Kidney tubule cell (primary cell): ENCODE measurements at places on chromosomes 5 and 9.

DNA sequence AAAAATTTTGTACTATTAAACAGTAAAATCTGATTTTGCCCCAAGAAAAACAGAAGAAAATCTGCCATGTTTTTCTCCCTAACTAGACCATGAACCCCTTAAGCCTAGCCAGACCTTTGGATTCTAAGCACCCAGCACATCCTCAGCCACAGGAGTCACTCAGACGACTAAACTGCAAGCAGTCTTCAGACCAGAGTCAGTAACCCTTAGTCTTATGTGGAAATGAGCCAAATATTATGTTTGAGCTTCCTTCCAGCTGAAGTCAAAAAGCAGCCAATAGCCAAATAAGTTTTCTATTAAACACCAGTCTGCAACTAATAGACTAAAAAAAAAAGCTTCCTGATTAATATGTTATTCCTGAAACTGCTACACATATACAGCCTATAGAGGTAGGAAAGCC, 47.4 kb downstream of the GOLPH3 start:
- peak; percentile 10 for DNase-seq

GRCh38 chr5:90897618-90898017, 339.0 kb downstream of the ADGRV1 start:
- DNase-seq = no peak

DNA sequence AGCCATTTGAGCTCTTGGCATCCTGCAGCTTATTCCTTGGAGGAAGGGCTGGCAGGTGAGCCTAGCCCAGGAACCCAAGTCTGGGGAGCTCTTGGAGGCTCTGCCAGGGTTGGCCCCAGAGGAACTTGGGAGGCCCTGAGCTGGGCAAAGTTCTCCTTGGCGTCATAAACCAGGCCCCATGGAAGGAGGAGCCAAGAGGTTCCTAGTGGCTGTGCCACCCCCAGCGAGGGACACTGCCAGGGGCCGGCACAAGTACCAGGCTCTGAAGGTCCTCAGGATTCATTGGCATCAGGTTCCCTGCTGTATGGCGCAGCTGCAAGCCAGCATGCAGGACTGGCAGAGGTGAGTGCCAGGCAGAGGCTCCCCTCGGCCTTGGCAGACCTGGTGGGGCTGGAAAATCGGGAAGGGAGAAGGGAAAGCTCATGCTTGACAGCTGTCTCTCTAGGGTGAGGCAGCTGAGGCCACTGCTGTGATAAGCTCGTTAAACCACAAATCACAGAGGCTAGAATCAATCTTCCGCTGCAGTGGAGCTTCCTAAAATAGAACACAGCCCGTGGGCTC, 54.6 kb upstream of the SYNPO start:
- DNase-seq = no peak

DNA sequence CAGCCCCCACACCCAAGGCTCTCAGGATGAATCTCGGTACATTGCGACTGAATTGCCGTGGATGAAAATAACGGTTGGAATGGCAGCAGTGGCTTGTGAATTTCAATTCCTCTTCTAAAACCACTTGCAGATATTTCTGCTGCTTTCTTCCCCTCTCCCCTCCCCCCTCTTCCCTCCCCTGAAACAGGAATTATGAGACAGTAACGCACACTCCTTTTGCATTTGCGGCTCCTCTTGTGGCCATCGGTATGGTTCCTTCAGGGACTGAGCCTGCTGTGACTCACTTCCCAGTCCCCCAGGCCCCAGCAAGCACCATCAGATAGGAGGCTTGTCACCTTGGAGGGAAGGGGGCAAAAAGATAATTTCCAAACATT, 9.7 kb downstream of the DCANP1 start:
- DNase-seq = no peak

DNA sequence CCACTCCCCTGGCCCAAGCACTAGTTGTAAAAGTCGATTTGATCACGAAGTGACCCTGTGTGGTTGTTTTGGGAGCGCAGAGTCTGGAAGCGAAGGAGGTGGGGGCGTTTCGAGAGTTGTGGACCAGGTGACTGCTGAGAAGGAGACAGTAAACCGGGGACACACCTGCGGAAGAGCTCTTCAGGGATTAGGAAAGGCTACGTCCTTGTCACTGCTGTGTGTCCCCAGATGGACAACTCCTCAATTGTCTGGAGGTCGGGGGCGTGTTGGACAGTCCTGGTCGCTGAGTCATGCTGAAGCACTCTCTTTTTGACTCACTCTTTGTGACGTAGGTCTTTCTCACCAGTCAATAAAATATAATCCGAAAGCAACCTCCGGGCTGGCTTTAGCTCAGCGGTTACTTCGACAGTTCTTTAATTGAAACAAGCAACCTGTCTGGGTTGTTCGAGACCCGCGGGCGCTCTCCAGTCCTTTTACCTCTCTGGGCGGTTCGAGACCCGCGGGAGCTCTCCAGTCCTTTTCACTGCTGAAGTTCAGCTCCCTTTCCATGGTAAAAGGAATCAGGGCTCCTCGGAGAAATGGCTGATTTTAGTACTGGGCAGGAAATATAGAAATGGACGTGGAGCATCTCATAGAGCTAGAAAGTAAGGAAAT, 10.8 kb downstream of the ZMAT2 start:
- peak; percentile 99 for DNase-seq

- no peak for DNase-seq
Measured at GRCh38 chr9:123680352-123680751, 249.6 kb downstream of the DENND1A start.

- DNase-seq = no peak
Measured at GRCh38 chr5:126192226-126192625, 231.0 kb upstream of the GRAMD2B start.

GRCh38 chr9:114779352-114779845, 26.4 kb downstream of the TNFSF15 start:
- peak; percentile 99 for DNase-seq

GRCh38 chr9:110812886-110813285, 144.3 kb downstream of the MUSK start:
- no peak for DNase-seq

DNA sequence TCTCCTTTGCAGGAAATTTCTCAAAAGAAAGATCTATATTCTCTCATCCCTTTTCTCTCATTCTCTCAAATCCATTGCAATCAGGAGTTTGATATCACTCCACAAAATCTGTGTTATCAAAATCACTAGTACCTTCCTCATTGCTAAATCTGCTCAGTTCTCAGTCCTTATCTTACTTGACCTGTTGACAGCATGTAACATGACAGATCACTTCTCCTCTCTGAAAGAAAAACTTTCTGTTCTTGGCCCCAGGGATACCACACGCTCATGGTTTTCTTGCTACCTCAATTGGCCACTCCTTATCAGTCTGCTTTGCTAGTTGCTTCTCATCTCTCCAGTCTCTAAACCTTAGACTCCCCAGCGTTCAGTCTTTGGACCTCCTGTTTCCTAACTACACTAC, 22.1 kb downstream of the SRP19 start:
- DNase-seq = no peak

DNA sequence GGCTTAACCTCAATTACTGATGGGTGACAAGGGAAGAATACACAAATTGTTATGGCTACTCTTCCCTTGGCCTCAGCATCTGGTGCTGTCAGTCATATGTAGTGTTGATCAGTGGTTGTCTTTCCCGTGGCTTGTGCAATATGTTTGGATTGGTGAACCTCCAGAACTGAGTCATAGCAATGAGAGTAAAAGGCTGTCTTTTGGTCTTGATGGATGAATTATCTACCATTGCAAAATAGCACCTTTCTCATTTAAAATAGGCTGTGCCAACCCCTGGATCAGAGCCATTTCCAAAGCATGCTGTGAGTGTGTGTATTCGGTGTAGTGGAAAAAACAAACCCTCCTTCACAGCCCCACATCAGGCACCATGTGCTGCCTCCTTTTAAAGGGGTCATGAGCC, 14.6 kb upstream of the F2R start:
- peak; percentile 78 for DNase-seq

- peak; percentile 77 for DNase-seq
Measured at GRCh38 chr9:75893106-75893505, 2.6 kb downstream of the PCSK5 start.

- DNase-seq = peak; percentile 88
Measured at GRCh38 chr9:136693490-136694162, 6.4 kb upstream of the AGPAT2 start.

- DNase-seq = no peak
Measured at GRCh38 chr9:123120131-123120530, 86.7 kb downstream of the GPR21 start.

DNA sequence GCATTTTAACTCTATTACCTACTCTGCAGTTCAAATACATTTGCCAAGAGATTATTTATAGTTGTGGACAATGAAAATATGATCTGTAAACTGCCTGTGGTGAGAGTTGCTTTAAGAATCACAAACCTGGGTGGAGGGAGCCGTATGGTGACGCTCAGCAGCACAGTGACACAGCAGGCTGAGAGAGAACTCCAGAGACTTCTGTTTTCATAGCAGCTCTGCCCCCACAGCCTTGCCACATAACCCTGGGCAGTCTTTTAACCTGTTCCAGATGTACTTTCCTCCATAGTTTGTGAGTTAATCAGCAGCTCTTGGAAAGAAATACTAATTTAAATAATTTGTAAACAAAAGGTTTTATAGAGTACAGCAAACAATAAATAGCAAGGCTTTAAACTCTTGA, 450.5 kb downstream of the ELAVL2 start:
- DNase-seq = no peak

DNA sequence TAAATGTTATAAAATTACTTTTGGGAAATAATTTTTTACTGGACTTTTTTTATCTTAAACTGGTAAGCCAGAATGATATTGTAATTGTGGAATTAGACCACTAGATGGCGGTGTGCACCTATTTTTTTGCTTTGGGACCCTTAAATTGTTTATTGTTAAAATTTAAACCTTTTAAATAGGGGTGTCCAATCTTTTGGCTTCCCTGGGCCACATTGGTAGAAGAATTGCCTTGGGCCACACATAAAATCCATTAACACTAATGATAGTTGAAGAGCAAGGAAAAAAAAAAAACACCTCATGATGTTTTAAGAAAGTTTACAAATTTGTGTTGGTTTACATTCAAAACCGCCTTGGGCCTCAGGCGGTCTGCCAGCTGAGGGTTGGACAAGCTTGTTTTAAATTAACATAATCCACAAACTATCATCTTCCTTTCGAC, 28.4 kb upstream of the GADD45G start:
- DNase-seq = peak; percentile 32

- DNase-seq = no peak
Measured at GRCh38 chr9:99106044-99106375, 1.1 kb downstream of the TGFBR1 start.

DNA sequence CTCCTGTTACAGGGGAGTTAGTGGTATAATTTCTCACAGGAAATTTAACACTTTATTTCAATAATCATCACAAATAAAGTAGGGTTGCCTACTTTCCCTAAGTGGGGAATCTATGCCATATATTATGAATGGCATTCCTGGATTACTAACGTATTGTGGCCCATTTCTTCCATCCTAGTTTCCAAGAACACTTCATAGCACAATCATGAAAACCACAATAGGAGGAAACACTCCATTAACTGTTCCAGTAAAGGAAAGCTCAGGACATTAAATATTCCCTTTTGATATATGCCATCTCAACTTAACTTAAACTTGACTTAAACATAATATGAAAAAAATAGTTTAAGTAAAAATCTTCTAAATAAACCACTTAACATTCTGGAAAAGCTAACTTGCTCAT, 2.1 kb downstream of the CPLANE1 start:
- DNase-seq = peak; percentile 13

DNA sequence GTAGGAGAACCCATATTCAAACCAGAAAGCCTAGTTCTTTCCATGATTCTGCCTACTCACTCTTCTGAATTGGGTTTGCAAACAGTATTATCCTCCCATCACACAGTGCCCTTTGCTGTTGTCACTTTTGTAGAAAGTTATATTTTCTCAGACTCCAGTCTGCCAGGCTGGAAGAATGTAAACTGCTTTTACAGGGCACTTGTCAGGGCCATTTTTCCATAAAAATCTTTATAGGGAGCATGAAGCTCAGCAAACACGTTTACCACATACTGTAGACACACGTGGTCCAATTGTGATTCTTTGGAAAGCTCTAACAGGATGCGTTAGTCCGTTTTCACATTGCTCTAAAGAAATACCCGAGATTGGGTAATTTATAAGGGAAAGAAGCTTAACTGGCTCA, 204.0 kb downstream of the KCNN2 start:
- no peak for DNase-seq

DNA sequence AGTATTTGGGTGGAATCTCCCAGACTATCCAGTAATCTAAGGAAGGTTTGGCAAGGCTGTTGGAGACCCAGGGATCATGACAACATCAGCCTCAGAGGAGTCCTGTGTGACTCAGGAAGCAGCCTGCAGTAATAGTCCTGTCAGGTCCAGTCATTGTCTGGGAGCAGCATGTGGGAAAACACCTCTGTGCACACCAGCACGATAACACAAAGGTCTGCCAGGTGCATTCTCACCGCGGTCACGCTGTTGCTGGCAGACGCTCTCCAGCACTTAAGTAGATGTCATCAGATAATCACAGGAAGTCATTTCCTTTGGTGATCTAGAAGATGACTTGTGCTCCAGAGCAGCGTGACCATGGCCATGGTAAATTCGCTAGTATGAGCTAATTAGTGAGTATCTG, 99.2 kb upstream of the IQGAP2 start:
- DNase-seq = peak; percentile 98

- no peak for DNase-seq
Measured at GRCh38 chr9:134842321-134842720, 38.3 kb upstream of the FCN2 start.

GRCh38 chr5:317086-317811, 4.3 kb upstream of the AHRR start:
- DNase-seq = no peak

GRCh38 chr5:133602835-133603380, 9.4 kb downstream of the FSTL4 start:
- DNase-seq = no peak

DNA sequence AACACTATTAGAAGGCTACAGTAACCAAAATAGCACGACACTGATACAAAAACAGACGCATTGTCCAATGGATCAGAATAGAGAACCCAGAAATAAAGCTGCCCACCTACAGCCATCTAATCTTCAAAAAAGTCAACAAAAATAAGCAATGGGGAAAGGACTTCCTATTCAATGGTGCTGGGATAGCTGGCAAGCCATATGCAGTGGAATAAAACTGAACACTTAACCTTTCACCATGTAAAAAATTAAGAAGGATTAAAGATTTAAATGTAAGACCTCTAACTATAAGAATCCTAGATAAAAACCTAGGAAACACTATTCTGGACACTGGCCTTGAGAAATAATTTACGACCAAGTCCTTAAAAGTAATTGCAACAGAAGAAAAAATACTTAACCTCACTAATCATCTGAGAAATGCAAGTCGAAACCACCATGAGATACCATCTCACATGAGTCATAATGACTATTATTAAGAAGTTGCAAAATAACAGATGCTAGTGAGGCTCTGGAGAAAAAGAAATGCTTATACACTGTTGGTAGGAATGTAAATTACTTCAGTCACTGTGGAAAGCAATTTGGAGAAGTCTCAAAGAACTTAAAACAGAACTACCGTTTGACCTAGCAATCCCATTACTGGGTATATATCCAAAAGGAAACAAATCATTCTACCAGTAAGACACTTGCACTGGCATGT, 203.3 kb upstream of the CDH9 start:
- DNase-seq = peak; percentile 92

DNA sequence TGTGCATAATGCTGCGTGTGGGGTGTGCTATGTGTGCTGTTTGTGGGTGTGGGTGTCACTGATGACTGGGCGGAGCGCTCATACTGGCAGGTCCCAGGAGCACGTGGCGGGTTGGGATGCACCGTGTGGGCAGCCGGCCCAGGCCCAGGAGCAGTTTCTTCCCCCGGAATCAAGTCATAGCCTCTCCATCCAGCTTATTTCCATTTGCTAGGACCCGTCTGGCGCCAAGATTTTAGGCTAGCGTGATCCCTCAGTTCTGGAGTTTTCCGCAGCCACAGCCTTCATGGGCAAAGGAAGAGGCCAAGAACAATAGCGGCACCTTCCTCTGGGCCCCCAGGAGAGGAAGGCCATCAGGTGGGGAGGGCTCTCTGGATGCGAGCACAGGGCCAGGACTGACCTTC, 43.3 kb upstream of the NEURL1B start:
- DNase-seq = no peak
